ENCODE measurements at places on chromosomes 1 and 21.

DNA sequence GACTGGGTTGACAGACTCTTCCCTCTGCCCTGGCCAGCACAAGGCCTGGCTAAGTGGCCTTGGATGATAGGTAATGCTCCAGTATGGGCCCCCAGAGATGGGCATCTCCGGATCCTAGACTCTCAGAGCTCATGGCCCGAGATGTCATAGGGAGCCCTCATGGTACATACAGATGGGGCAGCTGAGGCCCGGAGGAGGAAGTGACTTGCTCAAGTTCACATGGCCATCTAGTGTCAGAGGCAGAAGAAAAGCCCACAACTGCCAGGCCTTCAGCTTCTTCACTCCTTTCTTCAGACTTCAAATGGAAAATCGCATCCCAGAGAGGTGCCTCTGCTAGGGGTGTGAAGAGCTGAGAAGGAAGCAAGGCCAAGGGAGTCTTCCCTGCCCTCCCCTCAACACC is 46.8 kb upstream of the SYNC start:
- DNase-seq = no peak

- no peak for DNase-seq
Measured at GRCh38 chr1:212553676-212554075, 54.9 kb upstream of the ATF3 start.

DNA sequence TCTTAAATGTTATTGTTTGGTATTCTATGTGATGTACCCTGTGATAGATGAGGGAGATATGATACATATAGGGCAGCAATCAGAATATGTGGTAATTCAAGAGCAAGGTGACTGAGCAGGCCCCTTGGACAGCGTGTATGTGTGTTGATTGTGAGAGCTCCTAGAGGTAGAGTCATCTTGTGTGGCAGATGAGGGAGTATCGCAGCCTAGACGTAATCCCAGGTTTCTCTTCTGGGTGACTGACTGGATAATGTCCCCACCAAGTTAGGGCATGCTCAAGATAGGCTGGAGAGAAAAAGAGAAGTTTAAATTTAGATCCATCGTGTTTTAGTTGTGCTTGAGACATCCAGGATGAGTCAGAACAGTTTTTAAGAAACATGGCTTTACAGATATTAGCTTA is 185.3 kb downstream of the ZP4 start:
- no peak for DNase-seq

DNA sequence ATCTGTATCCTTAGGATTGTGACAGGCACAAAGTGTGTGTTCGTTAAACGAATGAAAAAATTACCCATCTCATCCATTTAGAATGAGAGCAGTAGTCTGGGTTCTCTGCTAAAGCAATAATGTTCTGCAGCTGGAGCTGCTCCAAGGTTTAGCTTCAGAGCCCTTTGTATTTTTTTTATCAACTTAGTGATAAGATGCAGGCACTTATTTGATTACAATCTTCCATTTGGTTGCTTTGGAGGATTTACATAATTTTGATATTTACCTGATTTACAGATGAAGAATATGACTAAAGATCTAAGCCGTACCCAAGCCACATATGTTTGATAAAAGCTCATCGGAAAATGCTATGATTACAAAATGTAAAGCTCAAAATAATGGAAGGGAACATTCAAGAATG is 201.2 kb downstream of the KCTD3 start:
- DNase-seq = no peak

DNA sequence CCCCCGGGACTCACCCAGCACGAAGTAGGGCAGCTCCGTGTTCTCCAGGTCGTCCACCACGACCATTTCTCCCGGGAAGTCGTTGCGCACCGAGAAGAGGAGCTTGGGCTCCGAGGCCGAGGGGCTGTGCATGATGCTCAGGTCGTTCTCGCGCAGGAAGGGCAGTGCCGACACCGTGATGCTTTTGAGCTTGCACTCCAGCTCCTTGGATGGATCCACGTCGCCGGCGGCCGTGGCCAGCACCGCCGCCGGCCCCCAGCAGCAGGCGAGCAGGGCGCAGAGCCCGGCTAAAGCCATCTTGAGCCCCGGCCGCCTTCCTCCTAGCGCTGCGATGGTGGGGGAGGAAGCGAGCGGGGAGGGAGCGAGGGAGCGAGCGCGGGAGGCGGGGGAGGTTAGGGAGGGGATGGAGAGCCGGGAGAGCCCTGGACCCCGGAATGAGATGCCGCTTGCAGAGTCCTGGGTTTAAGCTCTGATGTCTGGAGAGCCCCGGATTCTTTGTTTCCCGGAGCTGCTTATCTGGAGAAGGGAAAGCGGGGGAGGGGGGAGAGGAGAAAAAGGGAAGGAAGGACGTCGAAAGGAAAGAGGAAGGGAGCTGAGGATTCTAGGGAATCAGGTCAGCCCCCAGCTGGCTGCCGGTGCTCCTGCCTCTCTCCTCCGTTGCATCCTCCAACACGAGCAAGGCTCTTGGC is at the start of gene ASTN1:
Gene ASTN1, minus strand, starts transcription at position 333 of the 689 bp plus-strand sequence. Its CDS starts 36 bp downstream, at position 297.
- DNase-seq = no peak

GRCh38 chr1:94039514-94039870 is 81.5 kb downstream of the ABCA4 start:
- peak; percentile 5 for DNase-seq

DNA sequence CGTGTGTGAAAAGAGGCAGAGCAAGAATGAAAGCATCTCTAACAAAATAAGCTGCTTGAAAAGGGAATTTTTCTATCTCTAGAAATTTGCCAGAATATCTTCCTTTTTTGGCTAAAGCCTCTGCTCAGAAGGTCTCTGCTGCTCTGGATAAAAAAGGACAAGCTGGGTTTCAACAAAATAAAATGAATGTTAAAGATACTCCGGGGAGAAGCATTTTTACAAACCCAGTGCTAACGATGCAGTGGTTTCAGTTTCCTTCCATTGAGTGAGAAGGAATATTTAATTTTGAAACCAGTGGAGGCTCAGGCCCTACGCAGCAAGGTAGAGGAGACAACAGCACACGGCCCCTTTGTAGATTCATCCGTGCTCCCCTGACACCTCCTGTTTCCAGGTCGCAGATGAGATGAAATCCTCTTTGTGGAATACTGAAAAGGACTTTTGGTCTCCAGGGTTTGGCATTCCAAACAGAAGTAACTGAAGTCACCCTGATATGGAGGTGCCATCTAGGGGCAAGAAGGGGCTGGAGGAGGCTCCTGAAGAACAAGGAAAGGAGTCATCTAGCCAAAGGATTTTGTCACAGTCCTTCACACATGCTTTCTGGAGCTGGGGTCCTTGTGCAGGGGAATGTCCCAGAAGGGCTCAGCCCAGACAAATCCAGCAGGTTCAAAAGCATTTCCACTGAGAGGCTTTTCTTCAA is 65.7 kb upstream of the SYT6 start:
- no peak for DNase-seq

DNA sequence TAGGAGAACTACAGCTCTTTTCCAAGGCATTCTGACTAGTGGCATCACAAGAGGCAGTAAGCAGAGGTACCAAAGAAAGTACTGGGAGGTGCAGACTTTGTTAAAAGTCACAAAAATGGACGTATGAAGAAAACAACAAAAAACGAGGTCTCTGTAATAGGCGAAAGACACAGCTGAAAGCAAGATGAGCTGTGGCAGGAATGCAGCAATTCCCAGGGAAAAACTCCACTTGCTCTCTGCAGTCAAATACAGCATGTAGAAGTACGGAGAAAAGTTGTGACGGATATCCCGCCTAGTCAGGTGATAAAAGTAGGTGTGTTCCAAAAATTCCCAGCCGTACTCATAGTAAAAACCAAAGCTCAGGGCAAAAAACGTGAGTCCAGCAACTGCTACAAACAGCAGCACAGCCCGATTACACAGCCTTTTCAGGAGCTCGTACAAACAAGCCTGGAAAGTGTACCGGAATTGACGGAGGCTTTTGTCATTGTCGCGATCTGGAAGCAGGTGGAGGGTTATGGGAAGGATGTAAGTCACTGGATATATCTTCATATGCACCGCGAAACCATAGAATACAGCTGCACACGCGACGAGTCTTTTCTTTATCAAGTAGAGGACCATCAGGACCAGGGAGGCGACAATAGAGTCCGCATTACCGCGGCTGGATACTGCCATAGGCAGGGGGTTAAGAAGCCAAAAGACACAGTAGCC is 979 bp downstream of the PIGM start:
- no peak for DNase-seq

GRCh38 chr1:32413507-32414185 is 19.4 kb upstream of the BSDC1 start:
- DNase-seq = no peak

DNA sequence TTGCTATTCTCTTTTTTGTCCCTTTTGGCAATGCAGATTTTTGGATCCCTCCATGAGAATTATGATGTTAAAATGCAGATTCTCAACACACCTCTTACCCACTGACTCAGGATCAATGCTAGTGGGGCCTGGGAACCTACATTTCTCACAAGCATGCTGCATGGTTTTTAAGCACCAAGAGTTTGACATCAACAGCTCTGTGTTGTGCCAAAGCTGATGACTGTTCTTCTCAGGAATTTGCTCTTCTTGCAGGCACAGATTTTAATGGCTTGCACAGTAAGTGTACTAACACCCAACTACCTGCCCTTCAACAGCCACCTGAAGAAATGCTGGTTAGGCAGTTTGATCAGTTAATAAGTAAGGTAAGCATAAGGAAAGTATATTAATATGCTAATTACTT is 468.7 kb downstream of the PTBP2 start:
- DNase-seq = no peak

GRCh38 chr1:221337106-221337505 is 404.8 kb downstream of the DUSP10 start:
- DNase-seq = no peak

- no peak for DNase-seq
Measured at GRCh38 chr1:149993764-149994163, 16.8 kb downstream of the OTUD7B start.

DNA sequence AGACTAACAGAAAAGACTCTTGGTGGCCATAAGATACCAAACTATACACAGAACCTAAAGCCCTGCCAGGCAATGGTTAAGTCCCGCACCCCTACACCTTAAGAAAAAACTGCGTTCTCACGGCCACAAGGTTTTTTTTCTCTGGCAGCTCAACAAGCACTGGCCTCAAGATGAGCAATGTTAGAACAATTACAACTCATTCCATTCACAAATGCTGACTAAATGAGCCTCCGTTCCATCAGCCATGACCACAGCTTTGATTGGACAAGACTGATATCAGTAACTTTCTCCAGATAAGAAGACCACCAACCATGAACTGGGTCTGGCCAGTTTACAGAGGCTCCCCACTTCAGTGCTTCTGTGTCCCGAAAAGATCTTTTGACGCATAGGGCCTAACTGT is 31.9 kb downstream of the SEC16B start:
- no peak for DNase-seq

DNA sequence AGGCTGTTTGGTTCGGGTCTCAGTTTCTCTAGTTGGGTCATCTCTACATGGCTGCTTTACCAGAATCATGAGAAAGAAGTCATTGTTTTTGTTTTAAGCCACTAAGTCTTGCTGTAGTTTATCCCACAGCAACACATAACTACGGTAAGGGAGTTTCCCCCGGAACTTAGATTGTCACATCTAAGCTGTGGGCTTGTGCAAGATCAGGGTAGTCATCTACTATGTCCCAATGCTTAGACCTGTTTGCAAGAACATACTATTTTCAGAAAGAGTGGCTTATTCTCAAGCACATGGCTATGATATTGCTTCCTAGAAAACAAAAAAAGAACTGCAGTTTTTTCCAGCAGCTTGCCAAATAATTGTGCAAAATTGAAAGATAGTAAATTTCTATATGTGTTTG is 18.0 kb upstream of the OLIG2 start:
- DNase-seq = no peak

GRCh38 chr21:38631206-38631605 is 132.9 kb upstream of the ERG start:
- no peak for DNase-seq

DNA sequence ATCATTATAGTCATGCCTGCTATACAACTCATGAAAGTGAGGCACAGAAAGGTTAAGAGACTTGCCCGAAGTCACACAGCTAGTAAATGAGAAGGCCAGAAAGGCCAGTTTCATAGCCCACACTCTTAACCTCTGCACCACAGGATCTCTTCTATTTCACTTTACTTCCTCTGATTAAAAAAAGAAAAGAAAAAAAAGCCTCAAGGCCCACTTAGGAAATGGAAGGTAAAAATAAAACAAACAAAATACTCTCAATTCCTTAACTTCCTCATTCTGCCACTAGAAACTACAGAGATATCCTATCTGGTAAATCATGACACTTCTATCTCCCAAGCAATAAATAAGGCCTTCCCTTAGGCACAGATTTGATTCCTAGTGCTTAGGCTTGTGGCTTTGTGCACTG is 7.6 kb upstream of the ENAH start:
- DNase-seq = no peak

DNA sequence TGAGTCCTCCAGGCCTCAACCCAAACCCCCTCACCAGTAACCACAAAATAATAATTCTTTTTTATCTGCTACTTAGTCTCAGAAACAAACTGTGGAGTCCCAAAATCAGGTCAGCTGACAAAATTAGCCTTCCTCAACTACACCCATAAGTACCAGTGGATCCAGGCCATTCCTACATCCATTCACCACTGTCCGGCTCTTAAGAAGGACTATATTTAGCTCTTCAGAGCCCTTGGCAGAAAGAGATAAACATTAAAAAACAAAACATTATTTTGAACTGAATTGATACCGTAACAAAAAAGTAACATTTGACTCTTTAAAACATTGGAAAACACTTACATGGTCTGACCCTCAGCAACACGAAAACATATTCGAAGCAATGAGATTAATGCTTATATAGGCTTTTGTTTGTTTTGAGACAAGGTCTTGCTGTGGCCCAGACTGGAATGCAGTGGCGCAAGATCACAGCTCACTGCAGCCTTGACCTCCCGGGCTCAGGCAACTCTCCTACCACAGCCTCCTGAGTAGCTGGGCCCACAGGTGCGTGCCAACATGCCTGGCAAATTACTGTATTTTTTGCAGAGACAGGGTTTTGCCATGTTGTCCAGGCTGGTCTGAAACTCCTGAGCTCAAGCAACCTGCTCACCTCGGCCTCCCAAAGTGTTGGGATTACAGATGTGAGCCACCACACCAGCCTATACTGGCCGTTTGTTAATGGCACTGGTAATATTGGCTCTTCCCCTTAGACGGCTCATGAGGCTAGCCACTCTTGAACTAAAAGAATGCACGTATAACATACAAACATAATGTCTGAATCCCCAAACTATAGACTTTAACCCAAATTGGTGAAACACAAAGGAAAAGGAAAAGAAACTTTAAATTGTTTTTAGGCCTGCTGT is 330.7 kb downstream of the SMYD3 start:
- DNase-seq = no peak

GRCh38 chr1:78627321-78627720 is 7.1 kb downstream of the IFI44L start:
- DNase-seq = no peak

DNA sequence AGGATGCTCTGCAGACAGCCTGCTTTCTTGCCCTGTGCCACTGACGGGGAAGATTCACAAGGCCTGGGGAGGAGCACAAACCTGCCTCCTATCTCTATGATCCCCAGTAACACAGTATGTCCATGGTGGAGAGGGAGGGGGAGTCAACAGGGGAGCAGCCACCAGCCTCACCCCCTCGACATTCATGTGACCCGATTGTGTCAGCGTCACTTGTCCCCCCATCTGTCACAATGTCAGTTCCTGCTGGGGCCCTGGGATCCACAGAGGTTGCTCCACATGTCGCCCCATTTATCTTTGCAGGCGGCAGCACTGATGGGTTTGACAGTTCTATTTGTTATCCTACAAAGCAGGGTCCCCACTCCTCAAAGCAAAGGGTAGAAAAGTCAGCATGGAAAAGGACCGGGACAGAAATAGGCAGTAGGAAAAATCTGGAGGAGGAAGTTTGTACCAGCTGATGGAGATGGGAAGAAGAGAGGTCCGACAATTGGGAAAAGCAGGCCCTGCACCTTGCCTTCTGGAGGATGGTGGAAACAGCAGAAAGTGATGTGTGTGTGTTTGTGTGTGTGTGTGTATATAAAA is 130.9 kb downstream of the SEC16B start:
- no peak for DNase-seq
